Left ventricle myocardium inferior (tissue), 1 donor: ENCODE measurements at places on chromosomes 3 and 15. TPM values are rescaled to one million over a fixed set of nuclear protein-coding genes. Genes with fewer than 3 reads are reported as not detected.

GRCh38 chr3:142863930-142864920 is 24.7 kb downstream of the PCOLCE2 start:
- no peak for DNase-seq

DNA sequence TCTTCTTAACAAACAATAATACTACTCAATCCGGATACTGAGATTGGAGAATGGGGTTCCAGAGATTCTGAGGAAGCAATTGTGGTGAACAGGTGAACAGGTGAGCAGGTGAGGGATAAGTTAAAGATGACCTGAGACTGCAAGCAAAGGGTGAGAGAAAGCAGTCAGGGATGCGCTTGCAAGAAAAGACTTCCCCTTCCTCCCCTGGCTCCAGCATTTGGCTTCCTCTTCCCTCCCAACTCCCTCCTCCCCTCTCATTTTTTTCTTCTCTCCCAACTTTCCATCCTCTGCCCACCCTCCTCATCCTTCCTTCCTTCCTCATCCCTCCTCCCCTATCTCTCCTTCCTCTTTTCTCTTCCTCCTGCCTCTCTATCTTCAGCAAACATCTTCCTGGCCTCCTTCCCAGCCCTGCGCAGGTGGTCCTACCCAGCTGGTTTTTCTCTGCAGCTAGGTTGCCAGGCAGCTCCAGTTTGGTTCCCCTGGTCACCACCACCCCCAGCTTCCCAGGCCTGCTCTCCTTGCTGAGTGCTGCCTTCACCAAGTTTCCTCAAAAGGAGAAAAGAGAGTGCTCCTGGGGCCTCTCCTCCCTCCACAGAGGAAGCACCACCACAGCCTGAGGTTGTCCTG is 10.4 kb upstream of the VIPR1 start:
- no peak for DNase-seq

DNA sequence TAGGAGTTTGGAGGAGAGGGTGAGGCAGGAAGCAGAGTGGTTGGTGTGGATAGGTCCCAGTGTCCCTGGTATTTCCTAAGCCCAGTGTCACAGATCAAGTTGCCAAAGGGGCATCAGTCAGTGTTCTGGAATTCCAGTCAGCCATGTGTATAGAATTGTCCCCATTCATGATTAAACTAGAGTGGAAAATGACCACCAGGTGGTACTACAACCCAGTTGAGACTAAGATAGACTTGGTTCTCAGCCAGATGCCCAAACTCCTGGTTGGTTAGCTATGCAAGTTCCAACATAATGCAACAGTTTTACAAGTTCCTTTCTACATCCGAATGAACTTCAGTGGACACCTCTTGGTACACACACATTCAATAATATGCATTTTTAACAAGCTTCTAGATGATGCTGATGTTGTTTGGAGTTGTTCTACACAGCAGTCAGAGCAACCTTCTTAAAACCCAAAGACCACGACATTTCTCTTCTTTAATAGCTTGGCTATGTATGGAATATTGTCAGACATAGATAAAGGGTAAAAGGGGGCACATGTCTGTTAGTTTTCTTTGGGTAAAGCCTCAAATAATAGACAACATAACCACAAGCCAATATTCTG is 8.4 kb upstream of the ATR start:
- DNase-seq: no peak

DNA sequence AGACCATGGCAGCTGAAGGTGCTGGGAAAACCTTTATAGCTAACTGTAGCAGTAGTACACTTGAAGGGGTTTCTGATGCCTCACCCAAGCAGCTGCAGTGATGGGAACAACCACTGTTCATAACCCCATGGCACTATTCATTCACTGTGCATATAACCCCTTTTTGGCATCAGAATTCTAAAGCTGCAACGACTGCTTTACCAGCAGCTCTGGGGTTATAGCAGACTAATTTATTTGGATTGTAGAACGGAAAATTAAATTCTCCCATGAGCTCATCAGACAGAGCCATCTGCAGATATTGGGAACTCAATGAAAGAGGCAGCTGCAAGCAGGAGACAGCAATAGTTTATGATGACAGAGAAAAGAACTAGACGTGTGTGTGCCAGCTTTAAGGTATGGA is 28.6 kb downstream of the TFDP2 start:
- DNase-seq: no peak

GRCh38 chr15:40815042-40815698 is 7.9 kb upstream of the DNAJC17 start:
- no peak for DNase-seq

Gene SCN5A
- 239 TPM for total RNA-seq
